ENCODE measurements at places on chromosomes 1 and 21. TPM values are rescaled to one million over a fixed set of nuclear protein-coding genes. Genes with fewer than 3 reads are reported as not detected.

Gene LRRC71
- not detected for total RNA-seq

- peaks cover 36% of the 10 kb centered on the region for H3K4me1 ChIP-seq
- H3K36me3 ChIP-seq, result no peaks in the 10 kb centered on the region
- no peak overlapping the region for H3K4me3 ChIP-seq
These were observed 1.6 kb upstream of the PFKL start for GRCh38 chr21:44298301-44298700.

DNA sequence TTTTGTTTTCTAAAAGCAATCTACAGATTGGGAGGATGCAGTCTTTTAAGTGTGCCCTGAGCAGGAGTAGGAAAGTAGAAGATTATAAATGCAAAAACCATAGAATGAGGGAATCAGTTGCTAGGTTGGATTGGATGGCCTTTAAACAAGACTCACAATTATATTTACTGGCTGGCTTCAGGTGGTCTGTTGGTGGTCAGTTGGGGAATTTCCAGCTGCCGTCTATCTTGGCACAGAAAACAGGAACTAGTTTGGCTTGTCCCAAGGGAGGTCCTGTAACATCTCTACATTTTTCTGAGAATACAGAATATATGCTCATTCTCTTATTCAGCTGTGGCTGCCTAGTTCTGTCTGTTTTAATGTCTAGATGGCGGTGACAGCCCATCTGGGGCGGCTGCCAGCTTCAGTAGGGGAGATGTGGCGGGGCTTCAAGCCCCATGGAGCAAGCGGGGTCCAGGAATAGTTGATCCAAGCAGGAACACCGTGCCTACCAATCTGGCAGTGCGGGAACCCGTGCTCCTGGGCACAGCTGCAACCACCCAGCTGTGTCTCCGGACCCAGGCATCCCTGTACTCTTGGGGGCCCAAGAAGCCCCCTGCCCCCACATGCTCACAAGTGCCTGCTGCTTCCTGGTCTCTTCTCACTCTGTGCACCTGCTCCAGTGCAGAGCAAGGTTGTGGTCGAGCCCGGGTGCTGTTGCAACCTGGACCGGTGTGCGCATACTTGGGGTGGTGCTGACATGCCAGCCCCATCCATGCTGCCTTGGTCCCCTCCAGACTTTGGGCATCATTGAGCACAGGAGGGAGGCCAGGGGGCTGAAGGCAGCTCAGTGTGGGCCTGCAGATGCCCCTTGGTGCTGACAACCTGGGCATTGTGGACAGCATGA lies 1182.6 kb downstream of the AMY1C start:
- DNase-seq, result peak; percentile 55
- no peak overlapping the region for H3K27ac ChIP-seq
- H3K36me3 ChIP-seq, result peaks cover 5% of the 10 kb centered on the region
- H3K4me3 ChIP-seq, result no peak overlapping the region
- peaks cover 21% of the 10 kb centered on the region for H3K4me1 ChIP-seq
- H3K27me3 ChIP-seq, result no peaks in the 10 kb centered on the region

Gene DHRS3
- total RNA-seq, result 31.9 TPM

Gene RAB4A
- total RNA-seq, result 58.6 TPM

Gene SLAMF8
- total RNA-seq, result not detected

- no peaks in the 10 kb centered on the region for H3K27me3 ChIP-seq
- peak overlapping the region; percentile 91 for H3K27ac ChIP-seq
- H3K4me1 ChIP-seq, result peaks cover 16% of the 10 kb centered on the region
- DNase-seq, result no peak
- no peak overlapping the region for H3K4me3 ChIP-seq
- H3K36me3 ChIP-seq, result no peaks in the 10 kb centered on the region
These were observed 1.7 kb upstream of the ATP1A4 start for GRCh38 chr1:160149716-160150115.

- no peak for DNase-seq
- H3K4me3 ChIP-seq, result no peak overlapping the region
- H3K27ac ChIP-seq, result no peak overlapping the region
- H3K27me3 ChIP-seq, result peaks cover 12% of the 10 kb centered on the region
- H3K4me1 ChIP-seq, result no peaks in the 10 kb centered on the region
- H3K36me3 ChIP-seq, result no peaks in the 10 kb centered on the region
These were observed 14.5 kb downstream of the VAV3 start for GRCh38 chr1:107950464-107950863.

GRCh38 chr1:41103766-41104165 lies 82.2 kb upstream of the SLFNL1 start:
- DNase-seq, result no peak
- H3K4me1 ChIP-seq, result peaks cover 43% of the 10 kb centered on the region
- no peaks in the 10 kb centered on the region for H3K36me3 ChIP-seq
- H3K27ac ChIP-seq, result no peak overlapping the region
- H3K4me3 ChIP-seq, result no peak overlapping the region

DNA sequence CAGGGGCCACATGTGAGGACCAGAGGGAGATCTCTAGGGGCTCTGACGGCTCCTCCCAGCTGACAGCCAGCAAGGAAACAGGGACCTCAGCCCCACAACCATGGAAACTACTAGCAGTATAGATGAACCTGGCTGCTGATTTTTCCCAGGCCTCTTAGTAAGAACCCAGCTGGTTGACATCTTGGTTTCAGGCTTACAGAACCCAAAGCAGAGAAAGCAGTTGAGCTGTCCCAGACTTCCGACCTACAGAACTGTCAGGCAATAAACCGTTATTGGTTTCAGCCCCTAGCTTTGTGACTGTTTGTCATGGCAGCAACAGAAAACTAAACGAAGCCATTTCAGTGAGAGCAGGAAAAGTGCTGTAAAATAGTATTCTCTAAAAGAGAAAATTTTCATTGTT lies 36.4 kb downstream of the ETS2 start:
- no peak for DNase-seq
- H3K4me1 ChIP-seq, result peaks cover 60% of the 10 kb centered on the region
- H3K27ac ChIP-seq, result no peak overlapping the region
- no peak overlapping the region for H3K4me3 ChIP-seq
- no peaks in the 10 kb centered on the region for H3K36me3 ChIP-seq

DNA sequence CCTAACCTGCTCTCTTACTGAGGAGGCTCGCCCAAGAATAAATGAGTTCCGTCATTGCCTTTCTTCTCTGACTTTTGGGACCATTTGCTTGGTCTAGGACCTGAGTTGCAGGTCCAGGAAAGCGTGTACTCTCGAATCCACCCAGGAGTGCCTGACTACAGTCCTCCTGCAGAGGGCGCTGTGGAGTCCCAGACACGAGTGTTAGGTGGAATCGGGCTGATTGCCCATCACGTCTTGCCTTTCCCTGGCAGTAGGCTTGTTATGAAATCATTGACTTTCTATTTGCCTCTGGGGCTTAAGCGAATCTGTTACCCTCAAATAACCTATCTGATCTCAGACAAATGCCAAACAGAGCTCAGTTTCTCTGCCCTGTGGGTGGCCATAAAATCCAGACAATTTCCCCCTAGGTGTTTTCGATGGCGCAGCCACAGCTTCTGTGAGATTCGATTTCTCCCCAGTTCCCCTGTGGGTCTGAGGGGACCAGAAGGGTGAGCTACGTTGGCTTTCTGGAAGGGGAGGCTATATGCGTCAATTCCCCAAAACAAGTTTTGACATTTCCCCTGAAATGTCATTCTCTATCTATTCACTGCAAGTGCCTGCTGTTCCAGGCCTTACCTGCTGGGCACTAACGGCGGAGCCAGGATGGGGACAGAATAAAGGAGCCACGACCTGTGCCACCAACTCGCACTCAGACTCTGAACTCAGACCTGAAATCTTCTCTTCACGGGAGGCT lies at the start of gene IL20:
TSS of gene IL20 (plus strand) at position 685 of the 733 bp plus-strand sequence. CDS start 230 bp downstream, outside the sequence.
- no peaks in the 10 kb centered on the region for H3K36me3 ChIP-seq
- no peak within 1 kb of the TSS for H3K4me3 ChIP-seq
- H3K27ac ChIP-seq, result no peak within 1 kb of the TSS
- peaks cover 7% of the 10 kb centered on the region for H3K4me1 ChIP-seq
- H3K27me3 ChIP-seq, result peaks cover 42% of the 10 kb centered on the region

Gene MMEL1
- 0.92 TPM for total RNA-seq

GRCh38 chr1:162220009-162220539 lies 150.6 kb downstream of the NOS1AP start:
- no peaks in the 10 kb centered on the region for H3K27me3 ChIP-seq
- no peak overlapping the region for H3K4me3 ChIP-seq
- DNase-seq, result no peak

DNA sequence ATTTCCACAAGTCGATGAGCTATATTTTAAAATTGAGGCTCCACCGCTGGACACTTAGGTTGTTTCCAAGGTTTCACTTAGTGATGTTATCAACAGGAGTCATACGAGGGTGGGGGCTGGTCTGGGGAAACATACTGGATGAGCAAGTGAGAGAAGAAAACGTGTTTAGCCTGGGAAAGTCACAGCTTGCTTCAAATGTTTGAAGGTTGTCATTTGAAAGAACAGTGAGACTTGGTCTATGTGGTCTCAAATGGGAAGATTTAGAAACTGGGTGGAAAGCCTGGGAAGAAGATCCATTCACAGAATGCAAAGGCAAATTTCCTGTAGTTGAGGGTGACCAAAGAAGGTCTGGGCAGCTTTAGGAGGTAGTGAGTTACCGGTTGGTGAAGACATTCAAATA lies 9.9 kb upstream of the DYRK1A start:
- no peak for DNase-seq
- no peaks in the 10 kb centered on the region for H3K4me1 ChIP-seq
- H3K27ac ChIP-seq, result no peak overlapping the region
- H3K4me3 ChIP-seq, result no peak overlapping the region

GRCh38 chr1:168084396-168085231 lies 52.1 kb downstream of the GPR161 start:
- H3K27ac ChIP-seq, result peak overlapping the region; percentile 46
- no peak overlapping the region for H3K4me3 ChIP-seq
- H3K36me3 ChIP-seq, result peaks cover 9% of the 10 kb centered on the region
- no peak for DNase-seq

Gene OTUD7B
- total RNA-seq, result 25.3 TPM

DNA sequence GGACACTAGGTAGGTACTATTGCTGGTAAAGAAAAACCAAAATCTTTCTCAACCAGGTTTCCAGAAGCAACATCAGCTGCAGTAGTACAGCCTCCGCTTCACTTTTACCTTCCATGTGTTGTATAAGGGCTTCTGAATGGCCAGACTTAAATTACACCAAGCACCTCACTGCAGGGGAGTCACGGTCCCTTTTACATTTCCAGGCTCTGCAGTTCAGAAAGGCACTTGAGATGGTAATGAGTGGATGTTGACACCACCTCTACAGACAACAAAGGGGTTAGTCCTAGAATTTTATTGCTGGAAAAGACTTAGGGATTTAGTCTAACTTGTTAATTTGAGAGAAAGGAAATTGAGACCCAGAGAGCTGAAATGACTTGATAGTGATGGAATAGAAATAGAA lies 12.0 kb upstream of the DUSP12 start:
- H3K4me1 ChIP-seq, result no peaks in the 10 kb centered on the region
- peaks cover 18% of the 10 kb centered on the region for H3K27me3 ChIP-seq
- no peak overlapping the region for H3K4me3 ChIP-seq

DNA sequence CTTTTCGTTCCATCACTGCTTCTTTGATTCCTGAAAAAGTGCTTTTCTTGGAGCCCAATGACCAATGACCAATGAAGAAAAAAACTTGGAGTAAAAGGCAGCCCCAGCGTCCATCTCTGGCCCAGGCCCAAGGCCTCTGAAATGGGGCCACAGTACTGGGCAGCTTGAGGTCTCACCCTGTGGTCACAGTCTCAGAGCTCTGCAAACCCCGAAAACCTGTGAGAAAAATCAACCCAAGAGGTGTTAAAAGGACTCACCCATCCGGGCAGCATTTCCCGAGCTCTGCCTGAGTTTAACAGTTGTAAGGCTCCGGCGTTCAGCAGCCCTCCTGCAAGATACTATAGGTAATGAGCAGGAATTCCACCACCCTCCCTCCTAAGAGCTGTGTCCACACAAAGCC lies 2.1 kb upstream of the EFHD2 start:
- DNase-seq, result no peak
- no peak overlapping the region for H3K4me3 ChIP-seq
- H3K27ac ChIP-seq, result no peak overlapping the region
- no peaks in the 10 kb centered on the region for H3K36me3 ChIP-seq

Gene LCE1E
- total RNA-seq, result not detected

- H3K36me3 ChIP-seq, result no peaks in the 10 kb centered on the region
- H3K27ac ChIP-seq, result no peak overlapping the region
- no peak overlapping the region for H3K4me3 ChIP-seq
- DNase-seq, result no peak
These were observed 171.2 kb downstream of the SEC16B start for GRCh38 chr1:177798614-177799013.

Gene WLS
- 207 TPM for total RNA-seq

DNA sequence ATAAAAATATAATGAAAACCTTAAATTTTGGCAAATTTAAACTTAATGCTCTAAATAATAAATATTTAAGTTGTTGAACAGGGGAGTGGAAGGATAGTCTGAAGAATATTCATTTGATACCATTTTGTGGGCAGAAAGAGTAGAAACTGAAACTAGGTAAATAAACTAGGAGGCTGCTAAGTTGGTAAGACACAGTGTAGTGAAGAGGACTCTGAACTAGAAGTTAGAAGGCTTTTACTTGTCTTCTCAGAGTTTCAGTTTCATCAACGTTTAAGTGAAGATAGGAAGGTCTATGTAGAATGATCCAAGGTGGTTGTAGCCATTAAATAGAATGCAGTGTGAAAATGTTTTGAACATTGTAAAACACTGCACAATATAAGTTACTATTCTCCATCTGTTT lies 516.9 kb downstream of the AMY1C start:
- DNase-seq, result no peak
- no peaks in the 10 kb centered on the region for H3K36me3 ChIP-seq
- no peaks in the 10 kb centered on the region for H3K27me3 ChIP-seq
- H3K27ac ChIP-seq, result no peak overlapping the region
- H3K4me1 ChIP-seq, result no peaks in the 10 kb centered on the region

- H3K4me1 ChIP-seq, result no peaks in the 10 kb centered on the region
- H3K27me3 ChIP-seq, result peaks cover 20% of the 10 kb centered on the region
- no peak overlapping the region for H3K4me3 ChIP-seq
- no peaks in the 10 kb centered on the region for H3K36me3 ChIP-seq
These were observed 36.6 kb downstream of the WNT3A start for GRCh38 chr1:228043281-228043848.

DNA sequence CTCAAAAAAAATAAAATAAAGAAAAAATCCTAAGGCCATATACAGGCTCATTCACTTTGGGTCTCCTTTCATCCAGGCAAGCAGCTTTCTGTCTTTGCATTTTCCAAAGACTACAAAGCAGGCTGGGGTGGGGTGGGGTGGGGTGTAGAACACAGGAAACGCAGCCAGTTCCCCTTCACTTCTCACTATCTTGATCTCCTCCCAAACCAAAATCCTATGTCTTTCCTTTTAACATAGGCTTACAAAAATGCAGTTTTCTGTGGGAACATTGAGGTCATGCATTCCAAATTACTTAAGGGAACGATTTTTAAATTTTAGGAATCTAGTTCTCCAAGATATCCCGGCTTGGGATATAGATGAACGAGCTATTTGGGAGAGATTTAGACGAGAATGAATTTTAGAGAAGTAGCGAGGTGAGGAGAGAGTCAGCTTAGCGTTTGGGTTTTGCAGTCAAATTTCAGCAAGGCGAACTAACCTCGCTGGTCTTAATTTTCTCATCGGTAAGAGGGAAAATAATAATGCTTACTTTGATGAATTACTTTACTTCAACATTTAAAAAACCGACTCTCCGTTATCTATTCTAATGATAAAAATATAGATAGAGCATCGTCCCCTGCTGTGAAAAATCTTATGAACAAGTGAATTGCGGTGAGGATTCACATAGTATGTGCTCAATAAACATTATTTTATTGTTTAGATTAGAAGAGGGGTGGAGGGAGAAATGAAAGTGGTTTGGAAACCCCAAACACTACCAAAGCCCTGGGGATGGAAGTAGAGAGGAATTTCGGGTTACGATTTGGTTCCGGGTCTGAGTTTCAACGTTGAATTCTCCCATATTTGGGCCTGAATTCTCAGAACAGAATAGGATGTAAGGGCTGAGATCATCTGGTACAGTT lies 735 bp upstream of the STX12 start:
- no peak for DNase-seq
- peak overlapping the region; percentile 95 for H3K4me3 ChIP-seq
- peaks cover 7% of the 10 kb centered on the region for H3K36me3 ChIP-seq

Gene CLDN17
- total RNA-seq, result not detected
